Activated naive CD4-positive, alpha-beta T cell treated with Interleukin-2 at 50 U/mL for 16 hours (primary cell): ENCODE measurements at places on chromosomes 4 and X.

- no peak for DNase-seq
Measured at GRCh38 chr4:16875487-16875886, 23.0 kb downstream of the LDB2 start.

DNA sequence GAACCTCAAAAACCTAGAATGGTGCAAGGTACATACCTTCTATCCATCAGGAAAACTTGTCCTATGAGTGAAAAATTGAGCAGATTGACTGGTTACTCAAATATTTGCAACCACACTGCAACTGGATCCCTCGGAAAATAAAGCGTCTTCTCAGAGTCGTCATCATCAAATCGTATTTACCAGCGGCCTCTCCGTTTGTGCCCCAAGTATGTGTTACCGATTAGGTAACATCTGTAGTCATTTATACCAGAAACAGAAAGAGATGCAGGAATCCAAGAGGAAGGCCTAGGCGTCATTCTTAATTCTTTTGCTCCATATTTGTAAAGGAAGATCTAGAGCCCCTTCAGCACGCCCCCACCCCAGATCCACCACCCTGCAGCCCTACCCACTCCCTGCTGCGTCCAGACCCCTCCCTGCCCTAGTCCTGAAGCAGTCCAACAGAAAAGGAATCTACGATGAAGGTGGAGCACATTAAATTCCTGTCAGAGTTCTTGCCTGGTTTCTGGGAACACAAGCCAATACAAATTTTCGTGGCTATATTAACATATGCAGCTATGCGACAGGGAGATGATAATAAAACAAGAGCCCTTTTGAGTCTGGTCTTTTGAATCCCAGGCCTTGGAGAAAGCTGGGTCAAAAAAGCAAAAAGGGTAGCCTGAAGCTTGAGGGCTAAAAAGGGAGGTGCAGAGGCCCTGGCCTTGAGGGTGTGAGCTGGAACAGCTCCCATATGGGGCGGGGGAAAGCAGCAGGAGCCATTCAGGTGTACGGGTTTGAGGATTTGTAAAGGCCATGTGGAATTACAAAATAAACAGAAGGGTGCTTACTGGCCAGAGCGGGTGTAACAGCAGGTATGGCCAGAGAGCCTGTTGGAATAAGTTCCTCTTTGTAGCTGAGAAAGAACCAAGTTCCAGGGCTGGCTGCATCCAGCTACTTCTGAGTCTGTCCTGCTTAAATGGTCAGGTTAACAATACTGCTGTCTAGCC lies 77.0 kb downstream of the ZNF827 start:
- DNase-seq = no peak

GRCh38 chrX:39725114-39725513 lies 372.6 kb downstream of the BCOR start:
- DNase-seq = no peak

DNA sequence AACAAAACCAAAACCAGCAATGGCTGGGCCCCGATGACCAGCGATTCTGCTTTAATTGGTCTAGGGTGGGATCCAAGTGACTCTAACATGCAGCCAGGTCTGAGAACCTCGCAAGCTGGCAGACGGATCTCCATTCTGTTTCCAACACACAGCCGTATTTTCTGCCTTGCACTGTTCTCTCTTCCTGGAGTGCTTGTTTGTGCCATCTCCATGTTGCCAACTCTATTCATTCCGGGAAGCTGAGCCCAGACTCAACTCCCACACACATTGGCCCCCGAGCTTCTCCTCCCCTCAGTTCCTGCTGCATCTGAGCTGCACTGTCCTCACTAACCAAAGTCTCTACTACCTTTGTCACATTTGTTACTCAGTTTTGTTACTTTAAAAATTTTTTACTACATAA lies 35.6 kb downstream of the GEMIN8 start:
- no peak for DNase-seq

DNA sequence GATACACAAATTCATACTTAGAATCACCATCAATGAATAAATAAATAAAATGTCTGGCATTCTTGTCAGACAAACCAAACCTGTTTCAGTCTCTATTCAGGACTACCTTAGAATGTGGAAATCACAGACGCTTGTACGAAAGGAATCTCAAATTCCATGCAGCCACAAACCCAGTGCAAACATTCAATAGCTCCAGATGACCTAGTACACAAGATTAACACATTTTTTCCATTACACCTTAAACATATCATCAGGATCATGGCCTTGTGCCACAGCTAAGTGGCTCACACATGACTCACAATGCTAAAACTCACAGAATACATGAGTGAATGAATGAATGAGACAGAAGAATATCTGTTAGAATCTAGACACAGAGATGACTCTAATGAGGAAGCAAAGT lies 134.2 kb downstream of the PWWP3B start:
- DNase-seq = no peak

DNA sequence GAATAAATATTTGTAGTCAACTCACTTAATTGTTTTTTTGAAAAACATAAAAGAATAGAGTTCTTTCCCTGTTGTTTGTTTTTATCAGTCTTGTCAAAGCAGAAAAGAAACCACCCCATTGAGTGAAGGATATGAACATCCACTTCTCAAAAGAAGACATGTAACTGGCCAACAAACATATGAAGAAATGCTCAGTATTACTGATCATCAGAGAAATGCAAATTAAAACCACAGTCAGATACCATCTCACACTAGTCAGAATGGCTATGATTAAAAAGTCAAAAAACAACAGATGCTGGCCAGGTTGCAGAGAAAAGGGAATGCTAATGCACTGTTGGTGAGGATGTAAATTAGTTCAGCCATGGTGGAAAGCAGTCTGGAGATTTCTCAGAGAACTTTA lies 326.1 kb upstream of the EMCN start:
- no peak for DNase-seq

DNA sequence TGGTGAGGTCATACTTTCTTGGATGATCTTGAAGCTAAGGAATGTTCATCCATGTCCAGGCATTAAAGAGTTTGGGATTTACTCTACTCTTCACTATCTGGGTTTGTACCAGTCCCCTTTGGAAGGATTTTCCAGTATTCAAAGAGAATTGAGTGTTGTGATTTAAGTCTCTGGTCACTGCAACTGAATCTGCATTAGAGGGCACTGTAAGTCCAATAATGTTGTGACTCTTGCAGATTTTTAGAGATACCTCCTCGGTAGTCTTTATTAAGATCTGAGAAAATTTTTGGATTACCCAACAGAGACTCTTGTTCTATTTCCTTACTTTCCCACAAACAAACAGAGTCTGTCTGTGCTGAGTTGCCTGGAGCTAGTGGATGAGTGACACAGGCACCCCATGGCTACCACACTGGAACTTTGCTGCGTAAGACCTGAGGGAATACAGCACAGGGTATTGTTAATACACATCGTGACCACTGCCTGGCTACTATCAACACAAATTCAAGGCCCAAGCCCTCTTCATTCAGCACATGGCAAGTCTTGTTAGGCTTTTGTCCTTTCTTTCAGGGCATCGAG lies 357.1 kb upstream of the KLHL4 start:
- no peak for DNase-seq

DNA sequence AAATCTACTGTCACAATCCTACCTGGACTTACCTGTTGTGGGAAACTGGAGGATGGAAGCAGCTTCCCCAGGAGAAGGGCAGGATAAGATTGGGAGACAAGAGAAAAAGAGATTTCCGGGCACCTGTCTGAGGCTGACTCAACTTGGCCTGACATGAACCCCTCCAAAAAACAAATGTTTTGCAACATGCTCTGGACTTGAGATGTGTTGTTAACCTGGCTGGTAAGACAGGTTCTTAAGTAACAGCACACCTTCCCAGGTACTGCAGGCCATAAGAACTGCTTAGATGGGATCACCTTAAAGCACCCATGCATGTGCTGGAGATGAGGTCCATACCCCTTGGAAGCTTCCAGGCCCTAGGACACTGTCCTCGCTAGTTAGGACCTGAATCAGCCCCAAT lies 4.4 kb upstream of the SMIM43 start:
- DNase-seq = no peak

GRCh38 chrX:103538728-103539127 lies 19.4 kb upstream of the RAB40A start:
- DNase-seq = no peak
